Neural progenitor cell (in vitro differentiated cells): ENCODE measurements at places on chromosomes 3 and 15. TPM values are rescaled to one million over a fixed set of nuclear protein-coding genes. Genes with fewer than 3 reads are reported as not detected.

DNA sequence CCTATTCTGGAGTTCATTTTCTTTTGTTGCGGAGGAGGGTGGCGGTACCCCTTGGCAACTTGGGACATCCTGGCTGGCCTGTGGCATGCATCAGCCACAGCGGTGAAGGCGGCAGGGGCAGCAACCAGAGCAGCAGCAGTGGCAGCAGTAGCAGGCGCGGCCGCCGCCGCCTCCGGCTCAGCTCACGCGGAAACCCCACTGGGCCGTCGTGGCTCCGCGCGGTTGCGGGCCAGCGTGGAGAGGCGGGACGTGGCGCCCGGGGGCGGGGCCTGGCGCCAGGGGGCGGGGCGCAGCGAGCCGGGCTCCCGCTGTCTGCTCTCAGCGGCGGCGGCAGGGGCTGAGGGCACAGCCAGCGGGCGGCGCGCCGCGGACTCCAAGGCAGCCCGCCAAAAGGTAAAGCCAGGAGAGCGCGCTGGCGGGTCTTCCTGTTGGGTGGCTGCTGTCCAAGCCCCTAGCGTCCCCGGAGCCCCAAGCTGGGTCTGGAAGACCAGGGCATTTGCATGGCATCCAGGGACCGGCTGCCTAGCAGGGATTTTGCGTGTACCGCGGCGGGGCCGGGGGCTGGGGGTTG lies 334.4 kb upstream of the THRB start:
- DNase-seq, result peak; percentile 78

GRCh38 chr15:31333820-31334219 lies 7.2 kb downstream of the KLF13 start:
- no peak for DNase-seq

CTSH gene
- total RNA-seq, result 3.5 and 9.0 TPM in 2 replicates

TNNC1 gene
- 0.67 and 5.8 TPM in 2 replicates for total RNA-seq

LRRC2 gene
- total RNA-seq, result not detected in 2 replicates

DNA sequence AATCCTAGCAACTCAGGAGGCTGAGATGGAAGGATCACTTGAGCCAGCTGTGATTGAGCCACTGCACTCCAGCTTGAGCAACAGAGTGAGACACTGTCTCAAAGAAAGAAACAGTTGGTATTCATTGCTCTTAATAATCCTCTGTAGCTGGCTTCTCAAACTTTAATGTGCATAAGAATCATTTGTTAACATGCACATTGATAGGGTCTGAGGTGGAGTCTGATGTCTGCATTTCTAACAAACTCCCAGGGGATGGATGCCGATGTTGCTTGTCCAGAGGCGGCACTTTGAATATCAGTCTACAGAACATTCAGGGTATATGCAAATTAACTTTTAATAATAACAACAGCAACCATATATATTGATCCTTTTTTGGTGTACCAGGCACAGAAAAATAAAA lies 39.9 kb downstream of the NKIRAS1 start:
- no peak for DNase-seq

- DNase-seq, result no peak
These were observed 80.5 kb downstream of the UBE2E2 start for GRCh38 chr3:23283625-23284024.

- DNase-seq, result no peak
These were observed 17.7 kb downstream of the MCCC1 start for GRCh38 chr3:183081459-183082183.
